ENCODE measurements at places on chromosomes 16 and 17. TPM values are rescaled to one million over a fixed set of nuclear protein-coding genes. Genes with fewer than 3 reads are reported as not detected.

SLC35G6 gene
- not detected for polyA plus RNA-seq

QPRT gene
- 89.1 TPM for polyA plus RNA-seq

MAPK8IP3 gene
- polyA plus RNA-seq: 35.3 TPM

CPNE2 gene
- 33.2 TPM for polyA plus RNA-seq

TBC1D3C gene
- polyA plus RNA-seq: not detected

HSPB9 gene
- polyA plus RNA-seq: 0.16 TPM

SGCA gene
- polyA plus RNA-seq: 1.0 TPM

SGF29 gene
- polyA plus RNA-seq: 21.0 TPM

KAT8 gene
- 61.8 TPM for polyA plus RNA-seq

NOS2 gene
- 1.9 TPM for polyA plus RNA-seq

KRTAP4-4 gene
- not detected for polyA plus RNA-seq

TRPV3 gene
- polyA plus RNA-seq: 2.3 TPM

MIS12 gene
- polyA plus RNA-seq: 24.9 TPM

- no peak for DNase-seq
Observed at GRCh38 chr17:8872036-8872704, 4.7 kb upstream of the PIK3R6 start.

DNA sequence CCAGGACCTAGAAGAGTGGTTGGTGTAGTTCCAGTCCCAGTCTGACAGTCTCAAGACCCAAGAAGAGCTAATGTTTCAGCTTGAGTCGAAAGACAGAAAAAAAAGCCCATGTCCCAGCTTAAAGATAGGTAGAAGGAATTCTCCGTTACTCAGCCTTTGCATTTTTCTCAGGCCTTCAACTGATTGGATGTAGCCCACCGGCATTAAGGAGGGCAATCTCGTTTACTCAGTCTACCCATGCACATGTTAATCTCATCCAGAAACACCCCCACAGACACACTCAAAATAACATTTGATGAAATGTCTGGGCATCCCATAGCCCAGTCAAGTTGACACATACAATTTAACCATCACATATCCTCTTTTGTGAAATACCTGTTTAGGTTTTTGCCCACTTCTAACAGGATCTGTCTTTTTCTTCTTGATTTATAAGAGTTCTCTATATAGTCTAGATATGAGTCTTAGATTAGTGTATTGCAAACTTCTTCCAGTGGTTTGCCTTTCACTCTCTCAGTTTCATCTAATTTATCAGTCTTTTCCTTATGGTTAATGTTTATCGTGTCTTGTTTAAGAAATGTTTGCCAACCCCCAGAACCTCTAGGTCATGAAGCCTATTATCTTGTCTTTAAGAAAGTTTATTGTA, 7.6 kb upstream of the NUP93 start:
- no peak for DNase-seq

DNA sequence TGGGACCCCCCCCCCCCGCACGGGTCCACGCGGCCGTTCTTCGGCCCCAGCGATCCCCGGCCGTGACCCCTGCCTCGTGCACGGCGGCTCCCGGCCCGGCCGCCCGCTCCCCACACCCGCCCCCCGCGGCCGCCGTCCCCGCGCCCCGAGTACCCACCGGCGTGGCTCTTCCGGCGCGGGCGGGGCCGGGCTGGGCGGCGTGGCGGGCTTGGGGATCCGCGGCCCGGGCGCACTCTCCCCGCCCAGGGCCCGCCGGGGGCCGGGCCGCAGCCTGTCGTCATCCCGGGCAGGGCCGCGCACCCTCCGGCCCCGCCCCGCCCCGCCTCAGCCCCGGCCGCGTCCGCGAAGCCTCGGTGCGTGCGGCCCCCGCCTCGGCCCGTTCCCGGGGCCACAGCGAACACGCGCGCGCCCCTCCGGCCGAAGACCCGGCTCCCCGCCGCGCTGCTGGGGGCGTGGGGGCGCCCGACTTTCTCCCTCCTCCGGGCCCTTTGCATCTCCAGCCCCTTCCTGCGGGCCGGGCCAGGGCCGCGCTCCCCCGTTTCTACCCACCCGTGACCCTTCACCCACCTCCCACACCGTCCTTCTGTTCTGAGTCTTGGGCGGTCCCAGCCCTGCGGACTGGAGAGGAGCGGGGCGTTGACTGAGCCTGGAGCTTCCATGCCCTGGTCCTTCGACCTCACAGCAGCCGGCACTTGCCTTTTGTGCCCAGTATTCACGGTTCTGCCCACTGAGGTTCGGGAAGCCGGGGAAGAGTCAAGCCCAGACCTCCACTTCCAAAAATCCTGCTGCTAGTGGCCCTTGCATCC, 840 bp downstream of the MYO1C start:
- no peak for DNase-seq

DNA sequence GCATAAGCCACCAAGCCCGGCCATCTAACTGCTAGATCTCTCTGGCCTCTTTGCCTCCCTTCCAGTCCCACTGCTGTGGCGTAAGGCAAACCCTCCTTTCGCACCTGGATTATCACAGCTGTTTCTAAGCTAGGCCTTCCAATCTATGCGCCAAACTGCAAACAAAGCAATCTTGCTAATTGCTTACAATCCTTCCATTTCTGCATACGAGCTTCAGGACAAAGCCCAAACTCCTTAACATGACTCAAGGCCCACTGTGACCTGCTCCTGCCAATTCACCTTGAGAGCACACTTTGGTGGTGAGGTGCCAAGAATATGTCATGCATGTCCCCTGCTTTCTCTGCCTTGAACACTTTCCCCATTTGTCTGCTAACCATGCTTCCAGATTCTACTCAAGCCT, 6.0 kb upstream of the ARL5C start:
- no peak for DNase-seq

DNA sequence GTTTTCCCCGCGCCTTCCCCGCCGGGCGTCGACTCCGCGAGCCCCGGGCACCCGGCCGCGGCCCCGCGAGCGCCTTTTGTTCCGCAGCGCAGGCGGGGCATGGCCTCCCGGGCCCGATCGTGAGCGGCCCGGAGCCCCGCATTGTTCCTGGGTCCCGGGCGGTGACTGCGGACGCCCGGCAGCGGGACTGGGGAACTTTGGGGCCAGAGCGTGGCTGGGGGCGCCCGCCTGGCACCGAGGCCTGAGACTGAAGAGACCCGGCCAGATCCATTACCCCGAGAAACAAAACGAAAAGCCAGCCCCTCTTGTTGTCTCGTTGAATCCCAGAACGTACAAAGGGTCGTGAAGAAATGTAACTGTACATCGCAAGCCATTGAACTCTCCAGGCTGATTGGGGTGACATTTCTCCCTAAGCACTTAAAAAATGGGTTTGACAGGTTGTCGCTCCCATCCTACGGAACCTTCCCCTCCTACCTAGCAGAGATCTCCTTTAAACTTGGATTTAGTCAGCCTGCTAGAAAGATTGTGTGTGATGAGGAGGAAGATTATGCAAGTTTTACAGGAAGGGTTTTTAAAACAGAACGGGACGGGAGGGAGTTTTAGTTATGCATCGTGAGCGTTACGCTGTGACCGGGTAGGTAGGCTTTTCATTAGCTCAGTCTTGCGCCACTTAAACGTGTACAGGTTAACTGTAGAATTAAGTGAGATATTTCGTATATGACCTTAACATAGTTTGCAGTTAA, 825 bp downstream of the METTL9 start:
- no peak for DNase-seq

GRCh38 chr16:70610273-70611223, 35.8 kb upstream of the IL34 start:
- DNase-seq: no peak

- DNase-seq: no peak
Observed at GRCh38 chr17:82105882-82106687, 8.0 kb upstream of the FASN start.

DNA sequence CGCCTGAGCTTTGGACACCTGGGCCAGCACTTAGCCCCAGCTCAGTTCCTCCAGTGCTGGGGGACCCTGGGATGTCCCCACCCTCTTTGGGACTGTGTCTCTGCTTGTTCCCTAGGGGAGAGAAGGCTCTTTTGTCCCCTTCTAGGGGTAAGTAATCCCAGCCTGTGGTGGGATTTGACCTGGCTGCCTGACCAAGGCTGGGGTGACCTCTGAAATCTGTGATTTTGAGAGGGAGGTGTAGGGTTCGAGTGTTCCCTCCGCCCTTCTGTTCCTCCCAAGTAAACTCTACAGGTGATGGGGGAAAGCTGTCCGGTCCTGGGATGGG, 593 bp downstream of the TMEM92 start:
- DNase-seq: no peak

GRCh38 chr17:34644941-34645550, 65.7 kb downstream of the TMEM132E start:
- DNase-seq: no peak

DNA sequence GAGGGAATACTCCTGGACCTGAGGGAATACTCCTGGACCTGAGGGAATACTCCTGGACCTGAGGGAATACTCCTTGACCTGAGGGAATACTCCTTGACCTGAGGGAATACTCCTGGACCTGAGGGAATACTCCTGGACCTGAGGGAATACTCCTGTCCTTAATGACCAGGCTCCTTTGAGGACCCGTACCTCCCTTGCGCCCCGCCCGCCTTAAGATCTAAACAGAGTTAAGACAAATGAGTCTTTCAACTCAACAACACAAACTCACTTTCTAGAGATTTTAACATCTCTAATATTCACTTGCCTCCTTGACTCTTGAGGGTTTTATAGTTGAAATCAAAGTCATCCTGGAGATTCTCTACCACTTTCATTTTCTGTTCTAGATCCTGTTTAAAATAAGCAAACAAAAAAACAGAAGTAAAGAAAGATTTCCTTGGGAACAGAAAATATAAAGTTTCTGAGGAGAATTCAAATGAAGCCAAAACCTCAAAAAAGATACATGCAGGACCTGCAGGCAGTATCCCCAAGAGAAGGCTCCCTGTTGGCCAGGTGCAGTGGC, 49.7 kb downstream of the STAT3 start:
- DNase-seq: no peak

DNA sequence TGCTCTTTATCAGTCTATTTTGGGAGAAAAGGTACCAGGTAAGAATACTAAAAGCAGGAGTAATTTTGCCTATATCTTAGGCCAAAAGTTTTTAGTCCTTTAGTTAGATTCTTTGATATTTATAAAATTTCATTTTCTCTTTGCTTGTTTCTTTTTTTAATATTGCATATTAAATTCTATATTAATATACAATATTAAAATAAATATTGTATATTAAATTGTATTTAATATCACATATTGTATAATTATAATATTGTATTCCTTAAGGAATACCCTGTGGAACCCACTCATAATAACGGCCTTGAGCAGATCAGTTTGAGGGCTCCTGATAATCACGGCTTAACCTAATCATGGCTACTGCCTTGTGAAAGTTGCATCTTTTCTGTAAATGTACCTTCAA, 1.9 kb downstream of the CEP95 start:
- DNase-seq: no peak

DNA sequence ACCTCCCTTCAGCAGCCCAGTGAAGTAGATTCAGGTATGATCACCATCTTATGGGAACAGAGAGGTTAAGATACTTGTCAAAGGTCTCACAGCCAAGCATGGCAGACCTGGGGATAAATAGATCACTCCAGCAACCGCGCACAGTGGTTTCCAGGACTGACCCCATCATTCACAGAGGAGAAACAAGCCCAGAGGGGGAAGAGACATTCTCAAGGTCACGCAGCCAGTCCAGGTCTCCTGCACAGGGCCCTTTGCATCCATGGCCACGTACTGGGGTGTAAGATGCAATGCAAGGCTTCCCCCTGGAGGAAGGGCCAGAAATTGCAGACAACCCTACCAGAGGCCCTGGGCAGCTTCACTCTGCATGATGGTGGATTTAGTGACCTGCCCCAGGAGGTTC, 19.9 kb downstream of the TLE7 start:
- no peak for DNase-seq

- DNase-seq: no peak
Observed at GRCh38 chr16:75236736-75237397, 14.6 kb downstream of the BCAR1 start.

DNA sequence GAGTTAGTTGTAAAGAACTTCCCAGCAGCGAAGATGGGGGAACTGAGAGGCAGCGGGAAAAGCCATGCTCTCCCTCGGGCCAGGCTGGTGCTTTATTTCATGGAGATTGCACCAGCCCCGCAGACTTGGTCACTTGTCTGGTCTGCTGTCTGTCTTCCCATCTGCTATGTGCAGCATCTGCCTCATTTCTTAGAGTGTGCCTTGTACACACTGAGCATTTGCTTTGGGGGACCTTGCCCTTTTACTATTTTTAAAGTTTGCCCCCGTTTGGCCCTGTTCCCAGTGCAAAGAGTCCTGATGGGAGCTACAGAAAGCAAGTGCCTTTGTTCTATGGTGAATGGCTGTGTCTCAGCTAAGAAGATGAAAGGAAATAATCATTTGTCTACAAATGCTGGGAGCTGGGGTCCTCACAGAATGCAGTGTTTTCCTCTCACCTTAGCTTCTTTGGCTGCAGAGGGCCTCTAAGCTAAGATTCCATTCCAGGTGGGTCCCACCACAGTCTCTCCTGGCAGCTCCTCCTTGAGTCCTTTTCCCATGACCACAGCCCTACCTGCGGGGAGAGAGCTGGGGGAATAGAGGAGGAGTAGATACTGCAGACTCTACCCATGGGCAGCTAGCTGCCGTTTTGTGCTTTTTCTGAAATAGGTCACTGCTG, 25.1 kb upstream of the CNOT1 start:
- no peak for DNase-seq

DNA sequence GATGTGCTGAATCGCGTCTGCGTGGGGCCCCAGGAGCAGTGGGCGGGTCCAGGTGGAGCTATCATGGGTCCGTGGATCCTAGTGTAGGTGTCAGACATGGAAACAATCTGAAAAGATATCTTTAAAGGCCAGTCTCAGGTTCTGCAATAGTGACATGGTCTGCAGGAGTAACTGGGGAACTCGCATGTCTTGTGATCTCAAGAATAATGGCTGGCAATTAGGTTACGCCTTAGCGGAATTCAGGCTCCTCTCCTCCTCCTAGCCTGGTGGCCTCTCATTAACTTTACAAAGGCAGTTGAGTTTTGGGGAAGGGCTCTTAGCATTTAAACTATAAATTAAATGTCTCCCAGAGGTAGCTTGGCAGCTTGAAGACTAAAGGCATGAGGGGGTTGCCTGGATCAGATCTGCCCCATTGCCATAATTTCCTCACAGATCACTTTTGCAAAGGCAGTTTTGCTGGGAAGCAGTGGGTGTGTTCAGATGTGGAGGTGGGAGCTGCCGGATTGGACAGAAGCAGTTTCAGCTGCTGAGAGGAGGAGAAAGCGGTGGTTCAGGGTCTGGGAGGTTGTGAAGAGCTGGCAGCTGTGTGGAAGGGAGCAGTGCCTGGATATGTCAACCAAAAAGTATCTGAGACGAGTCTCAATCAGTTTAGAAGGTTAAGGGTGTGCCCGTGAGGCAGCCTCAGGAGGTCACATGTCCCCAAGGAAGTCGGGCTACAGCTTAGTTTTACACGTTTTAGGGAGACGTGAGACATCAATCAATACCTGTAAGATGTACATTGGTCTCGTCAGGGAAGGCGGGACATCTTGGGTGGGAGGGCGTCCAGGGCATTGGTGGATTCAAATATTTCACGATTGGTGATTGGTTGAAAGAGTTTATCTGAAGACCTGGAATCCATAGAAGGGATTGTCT, 2.7 kb downstream of the TBCD start:
- DNase-seq: no peak

Measured in left renal pelvis (tissue), 4 donors.